ENCODE measurements at places on chromosomes 7 and 10.

- H3K4me3 ChIP-seq, result no peak overlapping the region
- no peak overlapping the region for H3K27ac ChIP-seq
- DNase-seq, result no peak
- H3K36me3 ChIP-seq, result no peaks in the 10 kb centered on the region
- H3K4me1 ChIP-seq, result no peaks in the 10 kb centered on the region
Measured at GRCh38 chr10:97921581-97922021, 72.0 kb downstream of the GOLGA7B start.

GRCh38 chr7:92851732-92852131 is 15.4 kb upstream of the CDK6 start:
- no peaks in the 10 kb centered on the region for H3K36me3 ChIP-seq
- no peak overlapping the region for H3K27ac ChIP-seq
- no peak overlapping the region for H3K4me3 ChIP-seq
- no peaks in the 10 kb centered on the region for H3K27me3 ChIP-seq
- H3K4me1 ChIP-seq, result peaks cover 15% of the 10 kb centered on the region
- no peak for DNase-seq

GRCh38 chr10:30883116-30883515 is 148.5 kb downstream of the ZNF438 start:
- DNase-seq, result no peak
- H3K27me3 ChIP-seq, result no peaks in the 10 kb centered on the region
- H3K36me3 ChIP-seq, result no peaks in the 10 kb centered on the region
- no peak overlapping the region for H3K4me3 ChIP-seq
- H3K27ac ChIP-seq, result no peak overlapping the region

- H3K27me3 ChIP-seq, result no peaks in the 10 kb centered on the region
- H3K27ac ChIP-seq, result no peak overlapping the region
- H3K4me3 ChIP-seq, result no peak overlapping the region
- no peaks in the 10 kb centered on the region for H3K36me3 ChIP-seq
Measured at GRCh38 chr7:80677629-80678028, 39.2 kb downstream of the CD36 start.
